T-cell (primary cell): ENCODE measurements at places on chromosomes 4 and X. TPM values are rescaled to one million over a fixed set of nuclear protein-coding genes. Genes with fewer than 3 reads are reported as not detected.

- no peak for DNase-seq
- H3K27me3 ChIP-seq: no peaks in the 10 kb centered on the region
- H3K4me1 ChIP-seq: no peaks in the 10 kb centered on the region
- H3K36me3 ChIP-seq: no peaks in the 10 kb centered on the region
These were observed 766.9 kb upstream of the IGFBP7 start for GRCh38 chr4:57877047-57877458.

Gene KIT
- total RNA-seq: 3.6 TPM

DNA sequence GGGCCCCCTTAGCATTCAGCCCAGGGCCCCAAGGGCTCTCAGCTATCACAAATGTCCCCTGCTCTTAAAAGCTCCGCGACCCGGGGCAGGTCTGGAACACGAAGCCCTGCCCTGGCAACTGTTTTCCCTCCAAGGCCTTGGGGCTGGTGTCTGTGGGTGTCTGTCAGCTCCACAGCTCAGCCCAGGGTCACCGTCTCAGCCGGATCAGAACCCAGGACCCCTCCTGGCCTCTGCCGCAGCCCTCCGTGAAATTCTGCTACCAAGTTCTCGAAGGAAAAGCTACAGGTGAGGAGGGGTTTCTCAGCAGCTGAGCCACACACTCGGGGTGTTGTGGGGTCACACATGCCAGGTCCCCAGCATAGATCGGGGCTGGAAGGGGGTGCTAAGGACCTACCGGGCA is 61.2 kb downstream of the ACOX3 start:
- no peaks in the 10 kb centered on the region for H3K27me3 ChIP-seq
- no peak for DNase-seq
- no peaks in the 10 kb centered on the region for H3K4me1 ChIP-seq
- H3K4me3 ChIP-seq: no peak overlapping the region
- H3K27ac ChIP-seq: no peak overlapping the region

GRCh38 chr4:7171191-7171900 is 21.0 kb upstream of the SORCS2 start:
- H3K27ac ChIP-seq: no peak overlapping the region
- no peak for DNase-seq
- no peaks in the 10 kb centered on the region for H3K4me1 ChIP-seq
- no peak overlapping the region for H3K4me3 ChIP-seq

- no peaks in the 10 kb centered on the region for H3K4me1 ChIP-seq
- H3K27ac ChIP-seq: no peak overlapping the region
- H3K4me3 ChIP-seq: no peak overlapping the region
- DNase-seq: no peak
- no peaks in the 10 kb centered on the region for H3K27me3 ChIP-seq
- H3K36me3 ChIP-seq: no peaks in the 10 kb centered on the region
These were observed 208.2 kb upstream of the PSAPL1 start for GRCh38 chr4:7642741-7643458.

DNA sequence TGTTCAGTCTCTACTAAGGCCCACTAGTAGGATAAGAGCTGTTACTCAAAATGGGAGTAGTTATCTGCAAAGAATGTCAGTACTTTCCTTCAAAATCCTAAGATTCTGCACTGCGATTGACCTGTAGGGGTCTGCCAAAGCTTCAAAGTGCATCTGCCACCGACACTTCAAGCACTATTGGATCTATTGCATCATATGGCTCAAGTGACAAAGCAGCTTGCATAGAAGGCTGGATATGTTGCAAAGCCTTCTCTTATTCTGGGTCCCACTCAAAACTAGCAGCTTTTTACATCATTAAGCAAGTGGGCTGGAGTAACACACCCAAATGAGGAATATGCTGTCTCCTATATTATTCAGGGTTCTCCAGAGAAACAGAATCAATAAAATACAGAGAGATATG is 115.4 kb upstream of the EMCN start:
- no peaks in the 10 kb centered on the region for H3K36me3 ChIP-seq
- DNase-seq: no peak
- H3K4me1 ChIP-seq: no peaks in the 10 kb centered on the region
- no peak overlapping the region for H3K27ac ChIP-seq
- H3K4me3 ChIP-seq: no peak overlapping the region

GRCh38 chrX:30751497-30751896 is 98.3 kb downstream of the GK start:
- DNase-seq: no peak
- H3K36me3 ChIP-seq: no peaks in the 10 kb centered on the region
- H3K4me1 ChIP-seq: no peaks in the 10 kb centered on the region
- no peak overlapping the region for H3K4me3 ChIP-seq
- no peak overlapping the region for H3K27ac ChIP-seq
- H3K27me3 ChIP-seq: no peaks in the 10 kb centered on the region

Gene SLC6A8
- 2.2 TPM for total RNA-seq

- no peak overlapping the region for H3K4me3 ChIP-seq
- DNase-seq: no peak
- H3K36me3 ChIP-seq: no peaks in the 10 kb centered on the region
- H3K4me1 ChIP-seq: no peaks in the 10 kb centered on the region
- H3K27me3 ChIP-seq: no peaks in the 10 kb centered on the region
- H3K27ac ChIP-seq: no peak overlapping the region
These were observed 8.5 kb downstream of the SORCS2 start for GRCh38 chr4:7200801-7201200.

Gene FDCSP
- total RNA-seq: not detected

- no peaks in the 10 kb centered on the region for H3K36me3 ChIP-seq
- DNase-seq: no peak
- no peaks in the 10 kb centered on the region for H3K4me1 ChIP-seq
- no peak overlapping the region for H3K4me3 ChIP-seq
- no peak overlapping the region for H3K27ac ChIP-seq
- H3K27me3 ChIP-seq: no peaks in the 10 kb centered on the region
These were observed 765.0 kb upstream of the DIAPH2 start for GRCh38 chrX:95919605-95920004.

Gene NXF2
- not detected for total RNA-seq

Gene MPP1
- total RNA-seq: 15.1 TPM

DNA sequence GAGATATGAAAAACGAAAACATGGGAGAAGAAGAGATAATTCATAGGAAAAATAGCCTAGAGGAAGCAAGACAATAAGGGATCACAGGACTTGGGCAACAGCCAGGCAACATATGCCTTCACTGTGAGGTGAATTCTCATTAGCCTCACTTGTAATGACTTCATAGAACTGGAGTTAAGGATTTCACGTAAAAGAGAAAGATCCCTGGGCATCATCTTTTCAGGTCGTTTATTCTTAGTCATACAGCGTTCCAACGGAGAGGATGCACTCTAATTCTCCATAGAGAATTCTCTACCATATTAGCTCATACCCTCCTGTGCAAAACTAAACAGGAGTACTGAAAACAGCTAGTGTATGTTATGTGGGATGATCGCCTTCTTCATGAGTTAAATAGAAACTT is 1.4 kb downstream of the PRKG2 start:
- DNase-seq: no peak
- no peak overlapping the region for H3K4me3 ChIP-seq
- H3K27ac ChIP-seq: no peak overlapping the region
- H3K27me3 ChIP-seq: peaks cover 16% of the 10 kb centered on the region
